ENCODE measurements at places on chromosomes 7 and 10. TPM values are rescaled to one million over a fixed set of nuclear protein-coding genes. Genes with fewer than 3 reads are reported as not detected.

The MGAM2 gene
- not detected for total RNA-seq

The FANK1 gene
- 0.68 TPM for total RNA-seq

The FAM25C gene
- total RNA-seq = not detected

The DCLRE1A gene
- 9.9 TPM for total RNA-seq

The SFRP5 gene
- total RNA-seq = 1.7 TPM

The NXPH1 gene
- 0.11 TPM for total RNA-seq

The LIPM gene
- not detected for total RNA-seq

The RTKN2 gene
- 14.5 TPM for total RNA-seq

The PAPOLB gene
- total RNA-seq = 0.13 TPM

The TAF6 gene
- 87.1 TPM for total RNA-seq

The GPR158 gene
- 0.33 TPM for total RNA-seq

The PRTFDC1 gene
- total RNA-seq = 6.8 TPM

The CNPY1 gene
- not detected for total RNA-seq

The CEP55 gene
- 17.8 TPM for total RNA-seq

GRCh38 chr7:78510580-78511188, 712.1 kb downstream of the PHTF2 start:
- peak; percentile 60 for DNase-seq

- no peak for DNase-seq
Measured at GRCh38 chr7:6444516-6445269, 3.1 kb downstream of the DAGLB start.

DNA sequence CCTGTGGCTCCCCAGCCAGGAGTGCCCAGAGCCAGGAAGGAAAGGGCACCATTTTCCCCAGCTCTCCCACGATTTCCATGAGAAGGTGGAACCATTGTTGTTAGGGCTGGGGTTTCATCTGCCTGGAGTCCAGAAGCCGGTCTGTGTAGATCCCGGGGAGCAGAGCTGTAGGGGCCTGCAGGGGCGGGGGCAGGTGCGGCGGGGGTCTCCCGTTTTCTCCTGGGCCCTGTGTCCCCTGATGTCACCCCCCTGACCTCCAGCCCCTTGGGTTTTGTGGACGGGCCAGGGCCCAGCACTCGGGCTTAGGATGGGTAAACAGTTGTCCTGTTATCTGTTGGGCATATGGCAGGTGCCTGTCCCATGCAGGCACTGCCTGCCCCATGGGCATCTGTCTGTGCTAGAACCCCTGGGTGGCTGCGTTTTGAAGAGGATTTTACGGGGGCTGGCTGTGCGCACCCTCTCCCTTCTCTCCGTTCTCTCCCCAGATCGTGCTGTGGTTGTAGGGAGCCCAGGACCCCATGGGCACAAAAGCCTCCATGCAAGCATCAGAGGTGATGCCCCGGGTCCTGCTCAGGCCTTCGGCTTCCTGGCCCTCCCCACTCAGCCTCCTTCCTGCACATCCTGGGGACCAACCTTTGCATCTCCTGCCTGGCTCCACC, 158.8 kb downstream of the WDR37 start:
- DNase-seq = peak; percentile 10

DNA sequence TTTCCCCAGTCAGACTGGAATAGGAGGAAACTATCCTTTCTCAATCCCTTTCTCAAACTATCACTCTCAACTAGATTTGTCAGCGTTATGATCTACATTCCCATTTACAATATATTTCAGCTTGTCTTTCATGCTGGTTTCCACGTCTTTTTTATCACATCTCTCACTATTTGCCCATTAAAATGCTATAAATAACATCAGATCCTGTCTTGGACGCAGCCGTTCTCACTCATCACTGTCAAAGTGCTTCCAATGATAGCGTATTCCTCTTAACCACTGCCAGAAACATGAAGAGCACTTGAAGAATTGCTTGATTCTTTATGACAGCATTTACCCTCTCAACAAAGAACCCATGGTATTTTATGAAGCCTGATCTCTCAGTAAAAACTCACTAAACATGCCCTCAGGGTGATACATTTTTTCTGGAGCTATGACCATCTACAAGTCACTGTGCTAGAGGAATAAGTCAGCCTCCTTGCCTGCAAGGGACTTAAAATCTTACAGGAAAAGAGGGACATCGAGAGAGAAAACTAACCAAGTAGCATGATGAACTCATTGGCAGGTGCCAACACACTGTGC, 205.6 kb upstream of the PFKP start:
- DNase-seq = no peak

DNA sequence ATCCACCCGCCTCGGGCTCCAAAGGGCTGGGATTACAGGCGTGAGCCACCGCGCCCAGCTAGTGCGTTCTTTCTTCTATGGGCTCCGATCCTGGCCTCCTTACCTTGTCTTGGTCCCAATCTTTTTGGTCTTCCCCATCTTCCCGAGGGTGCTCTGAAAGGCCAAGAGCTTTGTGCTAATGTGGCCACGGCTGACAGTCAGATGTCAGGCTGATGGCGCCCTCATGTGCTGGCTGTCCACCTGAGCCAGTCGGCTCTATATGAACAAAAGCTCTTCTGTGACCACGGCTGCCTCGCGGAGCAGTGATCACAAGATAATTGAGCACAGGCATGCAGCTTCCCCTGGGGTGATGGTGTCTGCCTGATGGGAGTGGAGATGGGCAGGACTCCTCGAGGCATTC, 11.0 kb upstream of the AHCYL2 start:
- DNase-seq = peak; percentile 79

GRCh38 chr7:100972002-100972347, 2.6 kb downstream of the MUC12 start:
- no peak for DNase-seq

DNA sequence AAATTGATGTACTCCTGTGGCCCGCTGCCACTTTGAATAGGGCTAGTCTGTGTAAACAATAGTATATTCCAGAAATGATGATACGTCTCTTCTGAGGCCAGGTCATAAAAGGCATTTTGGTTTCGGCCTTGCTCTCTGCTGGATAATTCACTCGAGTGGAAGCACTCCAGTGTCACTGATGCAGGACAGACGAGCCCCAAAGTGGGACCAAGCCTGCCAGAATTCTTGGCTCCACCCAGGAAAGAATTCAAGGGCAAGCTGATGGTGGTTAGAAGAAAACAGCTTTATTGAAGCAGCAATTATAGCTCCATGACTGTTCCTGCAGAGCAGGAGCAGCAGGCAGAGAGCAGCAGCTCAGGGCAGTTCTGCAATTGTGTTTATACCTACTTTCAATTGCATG, 717.6 kb downstream of the GRM8 start:
- DNase-seq = no peak

DNA sequence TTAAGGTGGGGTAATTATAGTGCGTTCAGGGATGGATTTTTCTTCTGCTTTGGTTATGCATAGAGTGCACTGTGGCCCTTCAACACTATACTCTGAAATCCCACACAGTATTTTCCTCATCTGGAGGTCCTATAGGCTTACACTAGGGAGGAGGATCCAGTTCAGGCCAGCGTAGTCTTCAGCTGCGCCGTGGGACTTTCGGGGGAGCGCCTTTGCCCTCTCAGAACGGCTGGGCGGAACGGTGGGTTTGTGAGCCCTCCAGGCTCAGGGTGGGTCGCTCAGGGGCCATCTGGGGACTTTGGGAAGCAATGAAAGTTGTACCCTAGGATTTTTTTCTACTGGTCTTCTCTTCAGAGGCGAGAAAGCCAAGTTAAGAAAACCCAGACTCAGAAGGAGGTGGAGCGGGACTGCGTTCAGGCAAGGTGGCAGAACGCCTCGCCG, 652 bp upstream of the VPS26A start:
- DNase-seq = no peak

DNA sequence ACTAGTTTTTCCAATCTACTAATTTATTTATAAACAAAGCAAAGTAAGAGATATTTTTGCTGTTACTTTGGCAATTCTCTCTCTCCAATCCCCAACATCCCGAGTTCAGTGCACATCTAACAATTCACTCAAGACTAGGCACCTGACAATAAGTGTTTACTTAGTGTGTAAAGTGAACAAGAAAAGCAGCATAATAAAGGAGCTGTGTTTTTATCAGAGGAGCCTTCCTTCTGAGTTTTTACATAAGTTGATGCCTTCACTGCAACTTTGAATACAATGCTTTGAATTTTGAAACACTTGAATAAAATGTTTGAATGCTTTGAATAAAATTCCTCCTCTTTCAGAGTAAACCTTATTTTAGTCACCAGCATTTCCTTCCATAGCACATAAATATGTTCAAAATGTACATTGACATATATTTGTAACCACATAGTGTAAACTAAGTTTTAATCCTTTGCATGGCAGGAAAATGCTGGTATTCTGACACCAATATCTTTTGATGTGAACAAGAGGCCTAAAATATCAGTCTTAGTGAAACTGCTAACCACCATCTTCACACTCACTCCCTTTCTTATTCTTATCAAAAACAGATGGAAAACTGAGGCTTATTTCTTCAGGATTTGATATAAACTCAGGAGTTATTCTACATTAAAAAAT, 11.4 kb downstream of the PDK4 start:
- DNase-seq = no peak

- no peak for DNase-seq
Measured at GRCh38 chr10:6379015-6379776, 176.5 kb downstream of the PFKFB3 start.

DNA sequence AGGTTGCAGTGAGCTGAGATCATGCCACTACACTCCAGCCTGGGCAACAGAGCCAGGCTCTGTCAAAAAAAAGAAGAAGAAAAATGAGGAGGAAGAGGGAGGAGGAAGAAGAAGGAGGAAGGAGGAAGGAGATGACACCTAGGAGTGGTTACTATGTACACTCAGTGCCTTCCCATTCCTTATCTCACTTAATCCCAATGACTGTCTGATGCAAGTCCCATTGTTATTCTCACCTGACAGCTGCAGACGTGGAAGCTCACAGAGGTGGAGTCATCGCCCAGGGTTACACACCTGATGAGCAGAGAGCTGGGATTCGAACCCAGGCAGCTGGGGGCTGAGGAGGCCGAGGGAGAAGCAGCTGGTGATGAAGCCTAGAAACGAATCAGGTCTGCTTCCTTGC, 258.8 kb downstream of the SNX10 start:
- DNase-seq = no peak

- DNase-seq = no peak
Measured at GRCh38 chr7:40659231-40659630, 524.4 kb downstream of the SUGCT start.

- no peak for DNase-seq
Measured at GRCh38 chr10:111560027-111560426, 483.2 kb downstream of the ADRA2A start.

GRCh38 chr10:103507235-103508191, 14.0 kb downstream of the NEURL1 start:
- peak; percentile 33 for DNase-seq

- no peak for DNase-seq
Measured at GRCh38 chr10:116045366-116046356, 227.3 kb downstream of the GFRA1 start.

DNA sequence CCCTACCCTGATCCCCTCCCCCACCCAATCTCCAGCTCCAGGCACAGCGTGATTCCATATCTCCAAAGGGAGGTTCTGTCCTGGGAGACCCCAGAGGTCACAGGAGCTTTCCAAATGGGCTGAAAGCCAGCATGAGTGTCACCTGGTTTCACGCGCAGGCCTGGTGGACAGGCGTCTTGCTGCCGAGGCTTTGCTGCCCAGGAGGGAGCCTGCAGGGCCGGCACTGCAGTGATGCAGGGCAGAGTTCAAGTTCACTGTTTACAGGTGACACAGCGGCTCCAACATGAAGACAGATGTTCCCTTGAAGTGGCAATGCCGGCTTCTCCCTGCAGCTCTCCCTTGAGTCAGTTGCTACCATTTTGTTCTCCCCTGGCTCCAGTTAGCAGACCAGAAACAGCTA, 104.3 kb downstream of the TCERG1L start:
- DNase-seq = peak; percentile 14

GRCh38 chr10:71443676-71444075, 47.0 kb downstream of the CDH23 start:
- peak; percentile 49 for DNase-seq

DNA sequence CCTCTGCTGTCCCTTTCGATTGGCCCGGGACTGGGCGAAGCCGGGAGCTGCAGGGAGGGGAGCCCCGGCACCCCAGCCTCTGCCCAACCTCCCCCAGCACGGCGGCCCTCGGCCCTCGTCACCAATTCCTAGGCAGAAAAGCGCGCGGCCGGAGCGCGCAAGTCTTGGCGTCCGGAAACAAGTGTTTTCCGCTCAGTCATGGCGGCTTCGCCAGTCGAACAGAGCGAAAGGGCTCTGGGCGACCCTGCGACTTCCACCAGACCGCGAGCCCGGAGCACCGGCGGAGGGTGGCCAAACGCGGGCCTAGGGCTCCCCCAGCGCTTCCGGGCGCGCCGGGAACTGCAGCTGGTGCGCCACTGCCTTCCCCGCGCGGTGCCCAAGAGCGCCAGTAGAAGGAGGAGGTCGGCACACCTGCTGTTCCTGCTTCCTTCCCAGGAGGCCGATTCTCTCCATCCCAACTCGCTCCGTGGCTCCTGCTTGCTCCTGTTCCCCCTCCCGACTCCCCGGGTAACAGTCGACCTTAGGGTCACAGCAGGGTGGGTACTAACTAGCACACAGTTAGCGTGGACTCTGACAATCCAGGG, 729.9 kb downstream of the ZWINT start:
- peak; percentile 91 for DNase-seq

GRCh38 chr7:130695840-130696239, 9.5 kb upstream of the TSGA13 start:
- no peak for DNase-seq

- no peak for DNase-seq
Measured at GRCh38 chr7:96718107-96719003, 8.7 kb upstream of the SEM1 start.

DNA sequence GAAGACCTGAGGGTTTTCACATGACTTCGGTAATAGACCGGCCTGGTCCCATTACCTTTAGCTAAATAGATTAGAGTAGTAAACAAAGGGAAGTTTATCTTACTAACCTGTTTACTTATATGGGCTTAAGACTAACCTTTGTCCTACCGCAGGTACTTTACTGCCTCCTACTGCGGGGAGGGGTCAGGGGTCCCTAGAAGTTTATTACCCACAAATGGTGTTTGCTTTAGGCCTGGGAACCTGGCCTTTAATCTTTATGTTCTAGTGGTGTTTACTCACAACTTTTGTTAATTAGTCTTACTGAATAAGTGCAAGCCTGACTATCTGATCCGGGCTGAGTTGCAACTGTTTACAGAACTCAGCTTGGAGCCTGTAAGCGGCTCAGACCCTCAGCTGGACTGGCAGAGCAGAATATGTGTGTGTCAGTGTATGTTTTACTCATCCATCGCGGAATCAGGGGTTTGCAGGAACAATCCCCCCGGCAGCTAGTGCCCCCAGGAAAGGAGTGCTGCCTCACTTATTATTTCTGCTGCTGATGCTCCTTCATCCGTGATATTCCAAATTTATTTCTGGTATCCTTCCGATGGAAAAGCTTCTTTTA, 578.9 kb upstream of the SEMA3D start:
- no peak for DNase-seq

DNA sequence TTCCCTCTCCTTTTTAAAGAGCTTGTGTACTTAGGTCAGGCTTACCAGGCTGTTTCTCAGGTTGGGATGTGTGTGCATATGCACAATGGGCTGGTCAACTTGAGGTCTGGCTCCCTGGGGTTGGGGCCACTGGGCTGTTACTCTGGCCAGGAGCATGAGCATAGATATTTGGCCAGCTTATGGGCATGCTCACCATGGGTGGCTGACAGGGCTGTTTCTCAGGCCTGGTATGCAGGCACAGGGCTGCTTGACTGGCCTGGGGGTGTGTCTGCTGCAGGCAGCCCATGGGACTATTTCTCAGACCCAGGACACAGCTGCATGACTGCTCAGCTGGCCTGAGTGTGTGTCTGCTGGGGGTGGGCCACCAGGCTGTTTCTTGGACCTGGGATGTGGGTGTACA, 34.6 kb downstream of the SCART1 start:
- DNase-seq = no peak
